ENCODE measurements at places on chromosomes 7 and 10. TPM values are rescaled to one million over a fixed set of nuclear protein-coding genes. Genes with fewer than 3 reads are reported as not detected.

The SPDYE2 gene
- not detected for polyA plus RNA-seq

- no peak overlapping the region for H3K4me3 ChIP-seq
- H3K4me1 ChIP-seq: no peaks in the 10 kb centered on the region
- peak; percentile 71 for DNase-seq
- peaks cover 19% of the 10 kb centered on the region for H3K27me3 ChIP-seq
- H3K36me3 ChIP-seq: no peaks in the 10 kb centered on the region
Measured at GRCh38 chr10:98041352-98042043, 11.1 kb upstream of the CRTAC1 start.

GRCh38 chr10:24428410-24428782 is 219.5 kb downstream of the KIAA1217 start:
- H3K36me3 ChIP-seq: peaks cover 22% of the 10 kb centered on the region
- H3K4me3 ChIP-seq: no peak overlapping the region
- no peak overlapping the region for H3K27ac ChIP-seq
- H3K4me1 ChIP-seq: no peaks in the 10 kb centered on the region
- H3K27me3 ChIP-seq: no peaks in the 10 kb centered on the region
- no peak for DNase-seq

DNA sequence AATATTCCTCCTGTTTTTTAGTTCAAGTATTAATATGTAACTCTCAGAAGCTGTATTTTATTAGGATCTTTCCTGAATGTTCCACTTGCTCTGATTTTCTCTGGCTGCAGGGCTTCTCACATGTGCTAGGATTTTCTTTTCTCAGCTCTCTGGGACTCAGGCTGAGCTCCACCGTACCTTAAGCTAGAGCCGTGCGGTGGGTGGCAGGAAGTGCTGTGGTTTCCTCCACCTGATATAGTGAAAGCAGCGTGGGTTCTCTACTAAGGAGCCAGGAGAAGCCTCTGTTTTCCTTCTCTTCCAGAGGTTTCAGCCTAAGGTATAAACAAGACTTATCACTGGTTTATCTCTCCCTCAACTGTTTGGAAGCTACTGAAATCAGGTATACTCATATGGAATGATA is 433.6 kb downstream of the NRG3 start:
- no peaks in the 10 kb centered on the region for H3K27me3 ChIP-seq
- no peak for DNase-seq
- no peak overlapping the region for H3K27ac ChIP-seq
- H3K4me3 ChIP-seq: no peak overlapping the region

DNA sequence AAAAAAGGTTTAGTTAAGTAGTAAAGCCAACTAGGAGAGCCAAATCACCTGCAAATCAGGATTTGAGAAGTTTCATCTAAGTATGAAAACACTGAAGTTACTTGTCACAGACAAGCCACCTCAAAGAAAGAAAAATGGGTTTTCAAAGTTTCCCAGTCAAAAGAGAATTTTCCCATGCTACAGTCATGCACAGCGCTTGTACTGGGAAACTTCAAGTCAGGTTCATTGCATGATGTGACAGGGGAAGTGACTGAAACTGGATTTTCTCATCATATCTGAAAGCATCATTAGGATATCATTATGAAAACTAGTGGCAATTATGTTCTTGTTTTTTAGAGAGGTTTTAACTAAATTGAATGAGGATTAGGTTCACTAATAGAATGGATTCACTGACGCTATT is 167.0 kb downstream of the SGMS1 start:
- no peaks in the 10 kb centered on the region for H3K27me3 ChIP-seq
- peaks cover 2% of the 10 kb centered on the region for H3K4me1 ChIP-seq

GRCh38 chr7:41870461-41871138 is 167.7 kb upstream of the INHBA start:
- H3K27me3 ChIP-seq: no peaks in the 10 kb centered on the region
- no peaks in the 10 kb centered on the region for H3K4me1 ChIP-seq
- no peak overlapping the region for H3K4me3 ChIP-seq
- DNase-seq: no peak
- H3K27ac ChIP-seq: no peak overlapping the region
- no peaks in the 10 kb centered on the region for H3K36me3 ChIP-seq

- DNase-seq: no peak
- no peaks in the 10 kb centered on the region for H3K36me3 ChIP-seq
- no peak overlapping the region for H3K4me3 ChIP-seq
- no peak overlapping the region for H3K27ac ChIP-seq
- H3K27me3 ChIP-seq: no peaks in the 10 kb centered on the region
- no peaks in the 10 kb centered on the region for H3K4me1 ChIP-seq
Measured at GRCh38 chr7:38806912-38807311, 102.1 kb downstream of the VPS41 start.

The CALY gene
- polyA plus RNA-seq: not detected

- DNase-seq: no peak
- no peaks in the 10 kb centered on the region for H3K36me3 ChIP-seq
- H3K4me1 ChIP-seq: peaks cover 54% of the 10 kb centered on the region
- H3K27me3 ChIP-seq: no peaks in the 10 kb centered on the region
Measured at GRCh38 chr10:110074758-110075671, 67.2 kb downstream of the ADD3 start.

DNA sequence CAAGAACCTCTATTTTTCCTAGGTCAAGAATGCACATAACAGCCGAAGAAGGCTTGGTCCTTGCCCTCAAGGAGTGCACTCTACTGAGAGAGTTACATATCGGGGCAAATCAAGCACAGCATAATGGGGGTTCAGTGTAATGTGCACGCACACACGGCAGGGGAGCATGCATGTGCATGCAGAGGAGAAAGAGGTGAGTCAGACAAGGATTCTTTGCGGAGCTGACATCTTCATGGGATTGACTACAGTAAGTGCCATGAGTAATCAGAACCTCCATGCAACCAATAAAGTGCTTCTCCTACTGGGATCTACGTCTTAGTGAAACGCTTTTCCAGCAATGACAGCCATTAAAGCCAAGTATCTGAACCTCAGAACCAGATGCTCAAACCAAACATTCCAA is 123.6 kb downstream of the RNF216 start:
- no peak overlapping the region for H3K27ac ChIP-seq
- H3K27me3 ChIP-seq: no peaks in the 10 kb centered on the region
- H3K36me3 ChIP-seq: peaks cover 2% of the 10 kb centered on the region
- no peaks in the 10 kb centered on the region for H3K4me1 ChIP-seq
- no peak overlapping the region for H3K4me3 ChIP-seq
- no peak for DNase-seq

The IL2RA gene
- polyA plus RNA-seq: 1.1 TPM

The PRSS37 gene
- polyA plus RNA-seq: not detected

- no peaks in the 10 kb centered on the region for H3K27me3 ChIP-seq
- DNase-seq: no peak
- H3K36me3 ChIP-seq: no peaks in the 10 kb centered on the region
- H3K4me3 ChIP-seq: no peak overlapping the region
Measured at GRCh38 chr7:46007194-46007593, 86.1 kb upstream of the IGFBP3 start.

GRCh38 chr10:75449382-75450074 is 18.1 kb downstream of the LRMDA start:
- H3K27ac ChIP-seq: no peak overlapping the region
- H3K27me3 ChIP-seq: no peaks in the 10 kb centered on the region
- no peaks in the 10 kb centered on the region for H3K36me3 ChIP-seq
- no peak for DNase-seq
- peaks cover 2% of the 10 kb centered on the region for H3K4me1 ChIP-seq

GRCh38 chr10:70584366-70584765 is 18.2 kb downstream of the PRF1 start:
- H3K4me1 ChIP-seq: peaks cover 11% of the 10 kb centered on the region
- H3K27ac ChIP-seq: no peak overlapping the region
- no peak overlapping the region for H3K4me3 ChIP-seq
- no peaks in the 10 kb centered on the region for H3K27me3 ChIP-seq
- H3K36me3 ChIP-seq: no peaks in the 10 kb centered on the region

The ZNF438 gene
- polyA plus RNA-seq: 4.1 TPM

DNA sequence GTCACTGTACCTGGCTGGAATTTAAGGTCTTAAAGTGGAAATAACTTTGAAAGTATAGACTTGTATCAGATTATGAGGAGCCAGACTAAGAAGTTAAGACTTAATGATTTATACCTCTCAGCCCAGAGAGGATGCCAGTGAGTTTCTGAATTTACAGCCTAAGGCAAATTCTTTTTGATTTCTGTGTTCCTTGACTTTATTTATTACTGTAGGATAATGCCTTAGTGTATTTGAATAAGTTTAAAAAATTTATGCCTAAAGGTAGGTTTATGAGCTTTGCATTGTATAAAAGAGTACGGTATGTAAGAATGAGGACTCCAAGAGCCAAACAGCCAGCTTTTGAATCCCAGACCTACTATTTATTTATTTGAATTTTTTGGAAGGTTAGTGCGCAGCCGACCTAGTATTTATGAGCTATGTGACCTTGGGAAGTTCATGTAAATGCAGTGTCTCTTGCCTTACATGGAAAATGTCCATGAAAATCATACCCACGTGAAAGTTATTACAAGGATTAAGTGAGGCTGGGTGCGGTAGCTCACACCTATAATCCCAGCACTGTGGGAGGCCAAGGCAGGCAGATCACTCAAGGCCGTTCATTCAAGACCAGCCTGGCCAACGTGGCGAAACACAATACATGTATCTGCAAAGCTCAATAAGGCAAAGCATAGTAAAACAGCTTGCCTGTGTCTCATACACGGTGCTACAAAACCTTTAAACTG is 174.6 kb downstream of the AUTS2 start:
- H3K27ac ChIP-seq: no peak overlapping the region
- no peaks in the 10 kb centered on the region for H3K36me3 ChIP-seq
- H3K4me1 ChIP-seq: peaks cover 3% of the 10 kb centered on the region
- DNase-seq: no peak
- no peak overlapping the region for H3K4me3 ChIP-seq

GRCh38 chr10:99619851-99620710 is at the start of gene SLC25A28:
Gene SLC25A28 (minus strand): TSS chr10:99620439. CDS start chr10:99620335, 104 bp downstream.
- H3K27me3 ChIP-seq: no peaks in the 10 kb centered on the region
- peak within 1 kb of the TSS; percentile 91 for H3K4me3 ChIP-seq
- peak; percentile 100 for DNase-seq
- H3K4me1 ChIP-seq: peaks cover 15% of the 10 kb centered on the region
- peak within 1 kb of the TSS; percentile 97 for H3K27ac ChIP-seq

- H3K27ac ChIP-seq: no peak overlapping the region
- DNase-seq: no peak
- peak overlapping the region; percentile 63 for H3K4me3 ChIP-seq
- no peaks in the 10 kb centered on the region for H3K36me3 ChIP-seq
- H3K27me3 ChIP-seq: no peaks in the 10 kb centered on the region
Measured at GRCh38 chr10:21515361-21516241, 9.9 kb downstream of the SKIDA1 start.

The HYAL4 gene
- polyA plus RNA-seq: not detected

The FBXO24 gene
- polyA plus RNA-seq: not detected

GRCh38 chr10:36882781-36883180 is 242.6 kb upstream of the ANKRD30A start:
- no peak for DNase-seq
- H3K27ac ChIP-seq: no peak overlapping the region
- no peaks in the 10 kb centered on the region for H3K36me3 ChIP-seq
- H3K4me1 ChIP-seq: no peaks in the 10 kb centered on the region

The CCL24 gene
- 28.3 TPM for polyA plus RNA-seq

The NKX2-3 gene
- polyA plus RNA-seq: 0.67 TPM

DNA sequence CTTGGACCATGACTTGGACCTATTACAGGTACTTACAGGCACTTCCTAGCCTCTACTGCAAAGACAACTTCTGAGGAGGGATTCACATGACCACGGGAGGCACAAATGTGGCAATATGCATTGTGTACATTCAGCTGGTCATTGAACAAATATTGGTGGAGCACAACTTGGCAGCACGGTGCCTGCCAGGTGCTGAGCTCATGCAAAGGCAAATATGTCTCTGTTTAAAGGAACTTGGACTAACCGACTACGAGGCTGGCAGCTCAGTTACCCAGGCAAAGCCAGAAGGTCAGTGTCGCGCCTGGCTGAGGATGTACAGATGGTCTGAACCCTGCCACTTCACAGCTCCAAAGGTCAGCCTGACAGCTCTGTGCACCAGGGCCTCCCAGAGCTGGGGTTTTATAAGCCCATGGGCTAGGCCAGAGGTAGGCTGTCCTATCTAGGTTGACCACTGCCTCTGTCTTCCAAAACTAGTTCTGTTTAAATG is 6.1 kb downstream of the DENND11 start:
- no peak overlapping the region for H3K4me3 ChIP-seq
- peak; percentile 56 for DNase-seq
- H3K27ac ChIP-seq: peak overlapping the region; percentile 34
- no peaks in the 10 kb centered on the region for H3K4me1 ChIP-seq

GRCh38 chr10:89419548-89419947 is 5.2 kb downstream of the IFIT5 start:
- H3K27me3 ChIP-seq: no peaks in the 10 kb centered on the region
- H3K36me3 ChIP-seq: peaks cover 3% of the 10 kb centered on the region
- H3K27ac ChIP-seq: no peak overlapping the region

DNA sequence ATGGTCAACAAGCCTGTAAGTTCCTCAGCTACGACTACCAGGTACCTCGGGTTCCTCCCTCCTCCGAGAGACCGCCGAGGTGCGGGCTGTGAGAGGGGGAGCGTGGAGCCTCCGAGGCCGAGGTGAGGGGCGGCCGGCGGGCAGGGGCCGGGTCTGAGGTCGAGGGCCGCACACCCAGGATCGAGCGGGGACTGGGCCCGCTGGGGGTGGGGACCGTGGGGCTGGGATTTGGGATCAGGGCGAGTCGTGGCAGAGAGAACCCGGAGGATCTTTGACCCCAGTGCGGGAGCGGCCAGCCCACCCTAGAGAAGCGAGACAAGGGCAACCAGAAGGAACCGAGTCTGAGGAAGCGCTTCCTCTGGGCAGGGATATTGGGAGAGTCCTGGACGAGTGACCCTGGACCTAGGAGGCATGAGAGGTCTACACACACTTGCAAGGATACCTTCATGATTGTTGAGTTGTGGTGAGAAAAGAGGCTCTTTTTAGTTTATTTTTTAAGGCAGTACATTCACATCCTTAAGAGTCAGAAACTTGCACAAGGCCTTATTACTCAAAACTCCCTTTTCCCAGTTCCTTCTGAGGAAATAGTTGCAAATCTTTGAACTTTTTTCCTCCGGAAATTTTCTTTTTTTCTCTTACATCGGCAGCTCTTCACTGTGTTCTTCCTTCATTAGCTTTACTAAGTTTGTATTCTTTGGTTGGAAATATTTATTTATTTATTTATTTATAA is 395 bp downstream of the ZNF487 start:
- no peaks in the 10 kb centered on the region for H3K27me3 ChIP-seq
- no peak for DNase-seq
- H3K4me1 ChIP-seq: no peaks in the 10 kb centered on the region
- H3K4me3 ChIP-seq: peak overlapping the region; percentile 98
- peak overlapping the region; percentile 91 for H3K27ac ChIP-seq
- peaks cover 2% of the 10 kb centered on the region for H3K36me3 ChIP-seq

- H3K36me3 ChIP-seq: no peaks in the 10 kb centered on the region
- peak overlapping the region; percentile 51 for H3K27ac ChIP-seq
- no peaks in the 10 kb centered on the region for H3K4me1 ChIP-seq
- no peak for DNase-seq
- H3K4me3 ChIP-seq: no peak overlapping the region
- H3K27me3 ChIP-seq: no peaks in the 10 kb centered on the region
Measured at GRCh38 chr10:24963521-24964041, 11.2 kb upstream of the PRTFDC1 start.
